ENCODE measurements at places on chromosomes 7 and 10.

GRCh38 chr10:132642732-132643008 lies 105.1 kb downstream of the INPP5A start:
- DNase-seq, result no peak

- DNase-seq, result no peak
Measured at GRCh38 chr7:93245525-93246432, 13.6 kb downstream of the VPS50 start.

DNA sequence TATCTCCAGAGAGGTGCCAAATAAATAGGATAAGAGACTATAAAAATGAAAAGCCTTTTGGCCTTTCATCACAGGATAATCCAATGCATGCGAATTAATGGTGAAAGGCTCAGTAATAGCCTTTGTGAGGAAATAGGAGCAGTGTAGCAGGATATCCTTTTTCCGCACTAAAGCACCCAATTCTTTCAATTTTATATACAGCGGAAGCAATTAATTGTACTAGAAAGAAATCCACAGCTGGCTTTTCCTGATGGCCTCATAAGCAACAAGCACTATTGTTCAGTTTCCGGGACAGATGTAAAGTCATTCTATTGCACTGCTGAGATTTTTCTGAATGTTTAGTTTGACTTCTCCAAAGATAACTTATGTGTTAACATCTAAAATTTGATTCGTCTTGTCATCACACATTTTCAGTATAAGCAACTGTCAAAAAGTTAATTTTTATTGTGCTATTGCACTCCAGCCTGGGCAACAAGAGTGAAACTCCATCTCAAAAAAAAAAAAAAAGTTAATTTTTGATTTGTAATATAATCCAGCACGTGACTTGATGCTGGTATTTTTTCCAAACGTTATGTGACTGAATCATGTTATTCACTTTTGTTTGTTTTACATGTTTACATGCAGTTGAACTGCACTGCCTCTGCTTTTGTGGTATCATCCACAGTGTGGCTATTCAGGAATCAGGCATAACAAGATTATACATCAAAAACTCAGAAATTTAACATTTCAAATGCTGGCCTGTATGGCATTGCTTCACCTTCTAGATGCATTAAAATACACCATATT lies 8.4 kb upstream of the BMPR1A start:
- no peak for DNase-seq

- no peak for DNase-seq
Measured at GRCh38 chr10:84739641-84740040, 411.3 kb downstream of the CCSER2 start.

GRCh38 chr7:148684289-148684830 lies 14.3 kb upstream of the CUL1 start:
- no peak for DNase-seq

- DNase-seq, result no peak
Measured at GRCh38 chr10:127486355-127486754, 62.8 kb upstream of the NPS start.

- DNase-seq, result peak; percentile 35
Measured at GRCh38 chr10:91632671-91633550, at the start of gene PPP1R3C. Gene PPP1R3C, minus strand, starts transcription at chr10:91633071. Its CDS starts 102 bp downstream, at chr10:91632969.

DNA sequence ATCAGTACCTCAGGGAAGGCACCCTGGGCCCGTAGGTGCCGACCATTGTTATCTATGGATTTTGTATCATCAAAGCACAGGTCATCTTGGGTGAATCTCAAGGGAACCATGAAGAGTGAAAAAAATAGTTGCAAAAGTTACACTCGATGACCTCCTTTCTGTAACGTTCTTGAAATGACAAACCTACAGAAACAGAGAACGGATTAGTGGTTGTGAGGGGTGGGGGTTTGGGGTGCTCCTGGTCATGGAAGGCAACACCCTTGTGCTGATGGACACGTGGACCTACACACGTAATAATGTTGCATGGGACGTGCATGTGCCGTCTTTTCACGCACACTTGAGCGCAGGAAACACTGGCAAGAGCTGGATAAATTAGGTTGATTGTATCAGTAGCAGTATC lies 655.9 kb downstream of the SDK1 start:
- no peak for DNase-seq

DNA sequence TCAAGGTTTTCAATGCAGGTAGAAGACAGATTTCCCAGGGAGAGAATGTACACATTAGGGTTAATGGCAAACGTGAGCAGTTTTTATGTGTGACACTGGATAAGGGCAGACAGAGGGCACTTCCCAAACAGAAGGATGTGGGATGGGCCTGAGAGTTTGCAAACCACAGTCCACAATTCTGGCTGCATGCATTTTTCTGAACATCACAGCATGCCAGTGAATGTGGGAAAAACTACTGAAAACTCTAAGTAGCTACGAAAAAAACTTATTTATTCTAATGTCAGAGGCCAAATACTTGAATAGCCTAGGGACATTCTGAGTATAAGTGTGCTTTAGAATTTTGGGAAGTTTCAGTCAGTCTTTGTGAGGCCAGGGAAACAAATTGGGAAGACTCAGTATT lies 145.9 kb downstream of the NRCAM start:
- DNase-seq, result no peak

DNA sequence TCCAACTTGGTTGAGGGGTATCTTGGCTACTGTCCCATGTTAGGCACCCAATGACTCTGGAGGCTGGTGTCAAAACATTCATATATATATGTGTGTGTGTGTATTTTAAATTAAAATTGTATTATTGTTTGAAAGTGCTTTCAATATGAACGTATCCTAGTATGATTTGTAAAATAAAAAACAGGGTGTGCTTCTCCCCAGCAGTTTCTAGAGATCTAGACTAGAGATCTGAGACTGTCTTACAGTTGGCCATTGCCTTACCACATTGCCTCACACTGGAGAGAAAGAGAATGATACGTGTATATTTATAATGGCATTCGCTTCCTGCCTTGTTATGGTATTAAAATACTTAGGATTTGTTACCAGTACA lies 1.2 kb downstream of the BAG3 start:
- DNase-seq, result no peak

DNA sequence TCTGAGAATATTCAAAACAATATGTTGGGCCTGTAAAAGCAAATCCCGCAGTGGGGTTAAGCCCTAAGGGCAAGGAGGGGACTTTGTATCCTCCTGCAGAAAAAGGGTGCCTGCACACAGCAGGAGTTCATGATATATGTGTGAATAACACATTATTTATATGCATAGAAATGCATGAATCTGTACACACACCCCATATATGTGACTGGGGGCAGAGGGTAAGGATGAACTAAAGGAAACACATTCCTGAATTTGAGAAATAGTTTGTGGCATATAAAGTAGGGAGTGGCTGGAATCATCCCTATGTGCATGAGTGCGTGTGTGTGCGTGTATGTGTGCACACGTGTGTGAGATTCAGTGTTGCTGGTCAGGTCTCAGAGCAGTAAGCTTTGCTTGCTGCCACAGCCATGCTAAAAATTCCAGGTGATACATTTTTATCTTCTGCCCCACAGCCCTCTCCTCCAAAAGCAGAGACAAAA lies 18.9 kb downstream of the ENO4 start:
- no peak for DNase-seq

- no peak for DNase-seq
Measured at GRCh38 chr7:112876877-112877276, 86.7 kb upstream of the TMEM168 start.

- no peak for DNase-seq
Measured at GRCh38 chr7:3862774-3863173, 561.7 kb downstream of the SDK1 start.

DNA sequence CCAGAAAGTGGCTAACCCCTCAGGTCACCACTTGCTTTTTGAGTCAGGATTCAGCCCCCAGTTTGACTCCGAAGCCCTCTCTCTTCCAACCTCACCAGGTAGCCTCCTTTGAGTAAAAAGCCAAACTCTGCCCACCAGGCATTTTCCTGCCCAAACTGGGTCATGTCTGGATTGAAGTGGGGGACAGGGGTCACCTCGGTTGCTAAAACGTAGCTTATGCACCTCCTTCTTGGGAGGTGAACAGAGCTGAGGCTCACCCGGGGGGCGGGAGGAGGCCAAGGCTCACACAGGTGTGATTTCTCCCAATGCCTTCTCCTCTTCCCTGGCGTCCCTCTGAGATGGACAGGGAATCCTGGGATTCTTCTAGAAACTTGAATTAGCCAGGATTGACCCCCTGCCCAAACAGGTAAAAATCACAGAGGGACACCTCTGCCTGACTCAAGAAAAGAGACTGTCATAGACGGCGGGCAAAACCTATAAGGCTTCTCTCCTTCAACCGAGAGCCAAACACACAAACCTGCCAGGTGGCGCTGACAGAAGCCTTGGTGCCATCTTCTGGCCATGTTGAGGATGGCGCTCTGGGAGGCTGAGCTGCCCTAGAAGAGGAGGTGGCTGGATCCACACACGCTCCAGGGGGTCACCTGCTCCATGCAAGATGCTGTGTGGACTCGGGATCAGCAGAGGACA lies 51.6 kb downstream of the PRLHR start:
- DNase-seq, result peak; percentile 46

DNA sequence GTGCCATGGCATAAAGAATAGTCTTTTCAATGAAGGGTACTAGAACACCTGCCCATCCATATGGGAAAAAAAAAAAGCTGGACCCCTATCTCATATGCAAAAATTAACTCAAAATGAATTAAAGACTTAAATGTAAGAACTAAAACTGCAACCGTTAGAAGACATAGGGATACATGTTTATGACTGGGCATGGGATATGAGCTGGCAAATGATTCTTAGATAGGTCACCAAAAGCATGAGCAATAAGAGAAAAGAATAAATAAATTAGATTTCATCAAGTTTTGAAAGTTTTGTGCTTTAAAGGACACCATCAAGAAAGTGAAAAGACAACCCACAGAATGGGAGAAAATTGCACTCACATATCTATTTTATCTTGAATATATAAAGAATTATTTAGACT lies 222.0 kb downstream of the ADK start:
- no peak for DNase-seq

All from stimulated activated CD4-positive, alpha-beta T cell treated with anti-CD3 and anti-CD28 coated beads, Interleukin-2, amount 100 ng/mL, for 24 hours (primary cell).